ENCODE measurements at places on chromosomes 7 and 10.

- DNase-seq, result no peak
These were observed 77.4 kb downstream of the ATXN7L1 start for GRCh38 chr7:105799006-105799405.

- DNase-seq, result no peak
These were observed 100.4 kb downstream of the CUBN start for GRCh38 chr10:17029239-17029580.

DNA sequence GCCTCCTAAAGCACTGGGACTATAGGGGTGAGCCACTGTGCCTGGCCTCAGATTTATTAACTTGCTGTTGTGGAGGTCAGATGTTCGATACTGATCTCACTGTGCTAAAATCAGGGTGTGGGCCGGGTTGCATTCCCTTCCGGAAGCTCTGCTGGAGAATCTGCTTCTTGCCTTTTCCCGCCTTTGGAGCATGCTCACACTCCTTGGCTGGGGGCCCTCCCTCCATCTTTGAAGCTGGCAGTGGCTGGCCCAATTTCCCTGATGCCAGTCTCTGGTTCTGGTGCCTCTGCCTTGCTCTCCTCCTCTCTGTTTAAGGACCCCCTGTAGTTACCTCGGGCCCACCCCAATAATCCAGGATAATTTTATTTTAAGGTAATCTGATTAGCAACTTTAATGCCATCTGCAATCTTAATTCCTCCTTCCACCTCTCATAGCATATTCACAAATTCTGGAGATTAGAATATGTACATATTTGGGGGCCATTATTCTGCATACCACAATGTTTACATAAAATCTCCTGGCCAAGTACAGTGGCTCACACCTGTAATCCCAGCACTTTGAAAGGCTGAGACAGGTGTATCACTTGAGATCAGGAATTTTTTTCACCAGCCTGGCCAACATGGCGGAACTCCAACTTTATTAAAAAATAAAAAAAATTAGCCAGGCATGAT lies 7.9 kb upstream of the PITRM1 start:
- DNase-seq, result no peak

- no peak for DNase-seq
These were observed 520.8 kb downstream of the DNAJB6 start for GRCh38 chr7:157857578-157858075.

- DNase-seq, result no peak
These were observed 3.9 kb downstream of the SFRP4 start for GRCh38 chr7:37912756-37913155.

GRCh38 chr7:21355406-21355874 lies 72.4 kb upstream of the SP4 start:
- DNase-seq, result no peak

- DNase-seq, result no peak
These were observed 323.3 kb upstream of the ZMIZ1 start for GRCh38 chr10:78745441-78745840.

- no peak for DNase-seq
These were observed 216.5 kb downstream of the DNAJB6 start for GRCh38 chr7:157553256-157553655.

- DNase-seq, result no peak
These were observed 49.0 kb upstream of the CALD1 start for GRCh38 chr7:134730411-134730829.

DNA sequence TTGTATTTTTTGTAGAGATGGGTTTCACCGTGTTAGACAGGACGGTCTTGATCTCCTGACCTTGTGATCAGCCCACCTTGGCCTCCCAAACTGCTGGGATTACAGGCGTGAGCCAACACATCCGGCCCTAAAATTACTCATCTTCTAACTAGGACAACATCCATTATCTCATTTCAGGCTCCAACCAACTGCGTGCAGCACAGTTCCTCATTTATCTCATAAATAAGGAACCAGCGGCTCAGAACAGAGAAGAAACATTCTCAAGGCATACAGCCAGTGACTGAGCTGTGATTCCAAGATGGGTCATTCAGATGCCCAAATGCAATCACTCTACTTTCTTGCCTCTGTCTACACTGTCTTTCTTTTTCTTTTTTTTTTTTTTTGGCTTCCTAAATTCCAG lies 356.1 kb downstream of the ELMO1 start:
- no peak for DNase-seq

DNA sequence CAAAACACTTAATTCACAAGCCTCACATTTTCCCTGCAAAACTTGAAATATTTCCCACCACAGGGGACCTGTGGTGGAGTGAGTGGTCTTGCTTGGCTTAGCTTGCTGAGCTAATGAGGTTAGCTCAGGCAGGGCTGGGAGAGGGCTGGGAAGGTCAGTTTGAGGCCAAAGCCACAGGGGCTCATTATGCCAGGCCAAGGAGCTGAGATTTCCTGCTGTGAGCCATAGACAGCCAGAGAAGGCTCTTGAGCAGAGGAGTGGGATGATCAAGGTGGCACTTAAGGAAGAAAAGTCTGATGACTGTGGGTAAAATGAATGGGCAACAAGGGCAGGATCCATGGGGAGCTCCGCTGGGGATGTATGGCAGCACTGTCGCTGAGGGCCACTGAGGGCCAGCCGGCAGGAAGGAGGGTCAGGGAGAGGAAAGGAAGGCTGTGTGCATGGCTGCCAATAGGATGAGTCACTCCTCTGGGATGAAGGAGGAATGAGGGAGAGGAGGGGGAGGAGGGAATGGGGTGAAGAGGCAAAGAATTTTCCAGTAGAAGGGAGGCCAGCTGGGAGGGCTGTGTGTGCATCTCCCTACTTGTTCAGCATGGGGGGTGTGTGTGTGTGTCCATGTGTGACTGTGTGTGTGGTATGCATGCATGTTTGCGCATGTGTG lies 18.7 kb upstream of the ZNF488 start:
- no peak for DNase-seq

DNA sequence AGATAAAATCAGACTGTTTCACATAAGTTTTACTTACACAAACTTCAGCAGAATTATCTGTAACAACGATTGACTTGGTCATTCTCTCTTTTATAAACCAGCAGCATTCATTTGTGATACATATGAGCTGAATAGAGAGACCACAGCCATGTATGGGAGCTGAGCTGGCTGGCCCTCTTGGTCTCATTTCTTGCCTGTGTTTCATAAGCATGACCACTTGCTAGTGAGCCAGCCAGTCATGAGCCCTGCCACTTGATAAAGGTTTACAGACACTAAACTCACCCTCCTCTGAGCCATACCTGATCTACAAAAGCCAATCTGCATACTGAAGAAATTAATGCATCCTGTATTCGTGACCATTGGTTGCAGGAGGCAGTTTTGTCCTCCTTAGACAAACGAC lies 82.1 kb downstream of the PKD1L1 start:
- no peak for DNase-seq

GRCh38 chr10:79116368-79116767 lies 47.6 kb downstream of the ZMIZ1 start:
- no peak for DNase-seq

- DNase-seq, result no peak
These were observed 209.8 kb downstream of the ACTR3B start for GRCh38 chr7:152969335-152969734.

DNA sequence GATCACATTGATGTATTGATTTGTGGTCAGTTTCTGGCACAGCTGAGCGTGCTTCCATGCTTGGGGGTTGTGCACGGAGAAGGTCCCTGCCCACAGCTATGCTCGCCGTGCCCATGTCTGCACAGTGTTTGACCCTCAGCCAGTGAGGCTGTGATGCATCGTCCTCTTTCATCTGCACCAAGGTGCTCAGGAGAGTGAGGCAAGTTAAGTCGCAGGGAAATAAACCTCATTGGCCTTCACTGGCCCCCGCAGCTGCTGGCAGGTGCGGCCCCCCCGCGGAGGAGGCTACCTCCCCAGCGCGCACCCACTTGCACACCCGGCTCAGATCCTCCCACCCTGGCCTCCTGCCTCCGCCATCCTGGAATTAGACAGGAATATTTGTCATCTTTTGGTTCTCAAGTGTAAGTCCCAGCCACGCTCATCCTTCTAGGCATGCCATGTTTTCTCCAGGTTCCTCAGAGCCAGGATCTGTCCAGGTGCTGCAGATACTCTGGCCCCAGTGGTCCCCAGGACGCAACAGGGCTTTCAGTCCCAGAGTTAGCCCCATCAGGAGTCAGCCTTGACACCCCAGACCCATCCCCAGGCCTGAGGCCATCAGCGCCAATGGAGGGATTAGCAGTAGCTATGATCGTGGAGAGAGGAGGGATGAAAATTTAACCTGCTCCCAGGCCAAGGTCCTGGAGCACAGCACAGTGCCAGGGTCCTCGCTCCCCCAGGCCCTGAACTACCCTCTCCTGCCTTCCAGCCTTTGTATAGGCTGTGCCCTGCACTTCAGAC lies 93.7 kb downstream of the OAT start:
- no peak for DNase-seq

GRCh38 chr10:132580143-132580542 lies 42.6 kb downstream of the INPP5A start:
- no peak for DNase-seq

DNA sequence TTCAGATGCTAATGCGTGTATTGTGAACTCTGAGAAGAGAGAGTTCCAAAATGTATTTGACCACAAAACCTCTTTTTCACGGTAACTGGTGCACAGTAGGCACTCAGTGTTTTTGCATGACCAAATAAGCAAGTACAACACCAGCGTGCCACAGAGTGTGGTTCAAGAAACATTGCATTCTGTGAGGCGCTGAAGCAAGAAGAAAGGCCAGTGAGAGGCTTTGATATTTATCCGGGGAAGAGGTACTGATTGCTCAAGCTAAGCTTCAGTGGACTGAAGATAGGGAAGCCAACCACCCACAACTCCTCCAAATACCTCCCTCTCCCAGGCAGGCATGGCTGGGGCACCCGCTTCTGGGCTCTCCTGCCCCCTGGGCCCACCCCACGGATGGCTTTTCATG lies 611.2 kb downstream of the SDK1 start:
- no peak for DNase-seq

Data from NCI-H2081 (cell line).